ENCODE measurements at places on chromosomes 5 and 9.
A peak's percentile ranks its signal among the peaks of the same experiment; 100 is the strongest.

GRCh38 chr5:180162304-180162661 is 46.7 kb downstream of the RASGEF1C start:
- DNase-seq = no peak

DNA sequence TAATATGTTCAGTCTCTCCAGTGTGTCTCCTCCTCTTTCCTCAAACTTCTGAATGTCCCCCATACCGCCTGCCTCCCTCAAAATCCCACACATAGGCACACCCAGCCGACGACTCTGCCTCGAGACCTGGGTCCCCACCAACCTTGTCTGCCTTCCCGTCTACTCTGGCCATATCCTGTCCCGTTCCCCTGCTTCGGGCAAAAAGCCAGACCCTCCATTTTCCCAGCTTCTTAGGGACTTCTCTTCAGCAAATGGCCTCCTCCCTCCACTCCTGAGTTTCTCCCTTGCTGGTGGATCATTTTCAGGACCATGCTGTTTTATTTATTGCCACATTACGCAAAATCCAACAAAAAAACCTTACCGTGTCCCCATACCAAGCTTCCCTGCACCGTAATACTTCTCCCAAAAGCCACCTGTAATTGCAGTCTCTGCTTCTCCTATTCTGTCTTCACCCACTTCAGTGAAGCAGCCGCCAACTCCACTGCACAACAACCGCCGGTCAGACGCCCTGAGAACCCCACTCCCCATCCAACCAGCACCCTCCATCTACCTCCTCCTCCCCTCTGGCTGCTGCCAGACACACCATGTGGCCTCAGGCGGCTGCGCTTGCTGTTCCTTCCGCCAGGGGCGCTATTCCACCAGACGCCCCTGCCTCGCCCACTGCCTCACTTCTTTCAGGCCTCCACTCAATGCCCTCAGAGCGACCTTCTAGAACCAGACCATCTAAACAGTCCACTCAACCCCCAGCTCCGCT is 117.0 kb downstream of the TRPM6 start:
- DNase-seq = no peak

- no peak for DNase-seq
Observed at GRCh38 chr5:173354645-173355044, 26.4 kb upstream of the STC2 start.

GRCh38 chr9:98640394-98640793 is 68.3 kb downstream of the GABBR2 start:
- DNase-seq = no peak

DNA sequence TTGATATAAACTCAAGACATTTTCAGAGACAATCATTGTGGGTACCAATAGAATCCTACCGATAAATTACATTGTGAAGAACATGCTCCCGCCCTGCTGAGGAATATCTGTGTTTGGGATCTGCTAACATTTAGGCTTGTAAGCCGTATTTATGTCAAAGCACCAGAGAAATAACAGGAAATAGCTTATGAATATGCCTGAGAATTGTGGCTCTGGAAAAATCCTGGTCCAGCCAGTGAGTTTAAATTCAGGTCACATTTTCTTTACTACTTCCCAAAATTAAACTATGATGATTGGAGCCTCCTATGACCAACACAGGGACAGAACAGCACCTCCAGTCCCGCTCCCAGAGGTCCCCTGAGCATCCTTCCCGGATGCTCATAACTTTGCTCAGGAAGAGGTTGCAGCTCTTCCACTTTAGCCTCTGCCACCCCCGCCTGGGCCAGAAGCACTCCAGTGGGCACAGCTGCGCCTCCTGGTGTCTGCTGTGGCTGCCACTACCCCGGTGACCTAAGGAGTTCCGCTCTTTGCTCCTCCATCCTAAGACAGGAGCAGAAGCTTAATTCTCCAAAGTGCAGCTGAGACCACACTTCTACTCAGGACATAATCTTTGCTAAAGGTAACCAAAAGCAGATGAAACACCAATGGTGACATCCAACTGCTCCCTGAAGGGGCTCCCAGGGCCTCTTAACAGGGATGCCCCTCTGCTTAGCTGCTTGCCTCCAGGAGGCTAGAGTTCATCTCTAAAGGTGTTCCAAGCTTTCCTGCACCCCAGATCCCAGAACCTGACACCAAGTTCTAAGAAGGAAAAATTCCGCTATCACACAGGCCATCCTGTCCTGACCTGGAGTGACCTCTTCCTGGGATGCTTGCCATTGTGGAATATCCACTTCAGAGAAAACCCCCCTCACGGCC is 58.8 kb downstream of the SLC1A1 start:
- no peak for DNase-seq

DNA sequence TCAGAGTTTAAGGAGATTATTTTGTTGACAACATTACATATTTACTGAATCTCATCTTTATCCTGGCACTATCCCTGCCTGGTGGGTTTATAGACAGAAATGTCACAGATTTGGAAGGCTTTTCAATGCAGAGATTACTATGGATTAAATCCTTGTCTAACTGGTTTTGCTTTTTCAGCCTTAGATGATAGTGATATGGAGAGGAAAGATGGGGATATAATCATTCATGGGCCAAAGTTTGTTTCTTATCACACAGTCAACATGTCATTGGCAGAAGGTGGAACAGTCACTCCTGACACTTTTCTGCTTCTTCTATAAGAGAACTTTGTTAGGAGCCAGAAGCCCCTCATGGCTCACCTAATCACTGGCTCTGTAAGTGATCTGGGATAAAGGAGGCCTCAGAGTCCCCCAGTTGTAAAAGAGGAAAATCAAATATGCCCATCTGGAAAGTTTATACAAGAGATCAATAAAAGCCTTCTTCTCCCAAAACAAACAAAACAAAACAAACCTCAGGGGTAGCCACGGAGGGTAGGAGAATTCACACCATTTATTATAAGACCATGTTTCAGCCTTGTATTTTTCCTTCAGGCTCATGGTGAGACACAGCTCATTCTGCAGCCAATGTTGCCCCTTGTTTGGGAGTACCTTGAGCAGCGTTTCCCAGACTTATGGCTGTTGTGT is 101.2 kb downstream of the PCSK1 start:
- DNase-seq = no peak

- DNase-seq = no peak
Observed at GRCh38 chr5:158610051-158610415, 489.7 kb downstream of the EBF1 start.

- DNase-seq = no peak
Observed at GRCh38 chr9:73269430-73270101, 117.9 kb downstream of the ANXA1 start.

- DNase-seq = no peak
Observed at GRCh38 chr9:92659601-92660000, 10.3 kb downstream of the IPPK start.

DNA sequence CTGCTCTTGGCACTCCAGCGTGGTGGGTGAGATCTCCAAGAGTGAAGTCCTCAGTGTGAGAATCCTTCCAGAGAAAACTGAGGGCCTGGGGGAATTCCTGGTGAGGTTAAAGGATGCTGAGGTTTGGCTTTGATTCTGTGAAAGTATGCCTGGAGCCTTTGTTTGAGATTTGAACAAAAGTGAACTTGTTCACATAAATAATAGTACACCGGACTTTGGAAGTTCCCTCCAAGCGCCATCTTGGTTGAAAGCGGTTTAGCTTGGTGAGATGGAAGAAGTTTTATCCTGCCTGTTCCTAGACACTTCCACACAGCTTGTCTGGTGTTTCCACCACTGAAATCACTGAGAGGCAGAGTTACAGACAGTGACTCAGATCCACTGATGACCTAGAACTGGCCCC is 286.4 kb downstream of the NTRK2 start:
- DNase-seq = no peak

GRCh38 chr5:127203818-127204217 is 86.8 kb upstream of the MEGF10 start:
- DNase-seq = no peak

DNA sequence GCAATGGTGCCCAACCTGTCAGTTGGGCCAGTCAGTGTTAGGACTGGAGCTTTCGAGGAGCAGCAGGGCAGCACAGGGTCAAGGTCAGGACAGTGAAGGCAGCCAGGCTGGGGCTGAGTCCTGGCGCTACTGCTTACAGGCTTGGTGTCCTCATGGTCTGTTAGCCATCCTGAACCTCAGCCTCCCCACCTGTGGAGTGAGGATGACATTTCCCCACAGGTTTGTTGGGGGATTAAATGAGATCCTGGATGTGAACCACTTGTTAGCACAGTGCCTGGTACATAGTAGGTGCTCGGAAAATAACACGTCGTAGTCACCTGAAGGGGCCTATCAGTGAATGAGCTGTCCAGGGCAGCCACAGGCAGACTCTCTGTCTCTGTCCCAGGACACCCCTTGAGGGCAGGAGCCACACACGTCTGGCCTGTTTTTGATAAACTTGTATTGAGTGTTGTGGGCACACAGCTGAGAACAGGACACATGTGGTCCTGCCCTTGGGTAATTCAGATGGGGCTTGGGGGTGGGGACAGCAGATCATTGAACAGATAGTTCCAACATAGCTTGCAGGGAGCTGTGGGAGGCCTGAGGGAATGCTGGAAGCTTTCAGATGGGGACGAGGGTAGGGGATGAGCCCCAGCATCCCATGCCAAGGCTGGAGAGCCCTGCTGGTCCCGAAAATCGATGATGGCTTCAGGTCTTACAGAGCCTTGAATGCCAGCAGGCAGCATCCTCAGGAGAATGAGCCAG is 69.3 kb downstream of the AMBP start:
- DNase-seq = no peak

DNA sequence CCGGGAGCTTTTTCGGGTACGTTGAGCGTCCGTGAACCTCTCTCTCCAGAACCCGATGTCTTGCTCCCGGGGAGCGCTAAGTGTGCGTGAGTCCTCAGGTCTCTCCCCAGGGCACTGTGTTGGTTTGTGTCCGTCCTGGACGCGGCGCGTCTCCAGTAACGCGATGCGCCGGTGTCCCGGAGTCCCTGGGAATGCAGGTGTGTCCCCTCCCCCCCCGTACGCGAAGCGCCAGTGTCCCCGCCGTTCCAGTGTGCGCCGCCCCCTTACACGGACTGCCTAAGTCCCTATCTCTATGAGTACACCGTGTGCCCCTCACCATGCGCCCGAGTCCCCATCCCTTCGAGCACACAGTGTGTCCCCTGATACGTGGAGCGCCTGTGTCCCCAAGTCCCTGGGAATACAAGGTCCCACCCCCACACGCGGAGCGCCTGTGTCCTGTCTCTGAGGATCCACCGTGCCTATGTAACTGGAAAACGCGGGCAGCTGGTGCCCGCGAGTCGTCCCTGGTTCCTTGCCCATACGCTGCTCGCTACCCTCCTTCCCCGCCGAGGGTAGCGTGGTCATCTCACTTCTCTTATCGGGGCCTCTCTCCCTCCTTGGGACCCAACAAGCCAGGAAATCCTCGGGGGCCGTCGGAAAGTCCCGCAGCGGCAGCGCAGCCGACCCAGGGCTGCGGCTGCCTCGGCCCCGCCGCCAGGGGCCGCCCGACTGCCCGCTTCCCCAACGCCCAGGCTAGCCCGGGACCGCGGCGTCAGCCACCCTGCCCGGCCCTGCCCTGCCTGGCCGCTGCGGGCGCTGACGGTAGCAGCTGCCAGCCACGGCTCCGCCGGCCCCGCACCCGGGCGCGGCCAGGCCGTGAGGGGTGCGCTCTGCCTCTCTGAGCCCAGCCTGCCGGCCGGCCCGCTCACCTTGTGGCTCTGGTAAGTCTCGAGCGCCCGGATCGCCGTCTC is 709 bp downstream of the ELL2 start:
- peak; percentile 54 for DNase-seq

DNA sequence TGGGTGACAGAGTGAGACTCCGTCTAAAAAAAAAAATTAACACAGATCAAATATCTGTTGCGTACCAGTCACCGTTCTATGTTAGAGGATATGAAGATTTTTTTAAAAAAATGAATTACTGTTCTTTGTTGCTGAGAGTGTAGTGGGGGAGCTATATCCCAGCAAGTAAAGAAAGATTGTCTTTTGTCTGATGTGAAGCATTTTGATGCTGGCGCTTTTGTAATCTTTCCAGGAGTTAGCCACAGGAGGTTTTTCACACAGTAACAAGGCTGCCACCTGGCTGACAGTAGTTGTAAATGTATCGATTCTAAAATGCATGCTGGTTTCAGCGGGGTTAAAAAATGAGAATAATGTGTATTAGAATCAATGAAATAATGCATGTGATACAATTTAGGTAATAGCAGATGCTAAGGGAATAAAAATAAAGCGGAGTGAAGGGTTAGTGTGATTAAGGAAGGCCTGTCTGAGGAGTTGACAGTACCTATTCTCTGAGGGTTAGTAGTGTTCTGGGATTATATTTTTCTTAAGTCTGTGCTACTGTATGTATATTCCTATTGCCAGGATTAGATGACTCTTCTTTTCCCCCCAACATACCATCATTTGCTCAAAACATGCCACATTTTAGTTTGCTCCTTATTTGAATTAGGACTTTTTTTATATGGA is 3.4 kb downstream of the LMNB1 start:
- DNase-seq = peak; percentile 60

- DNase-seq = no peak
Observed at GRCh38 chr5:52751137-52751536, 36.6 kb upstream of the ITGA1 start.

GRCh38 chr5:126963822-126964375 is 66.5 kb downstream of the MARCHF3 start:
- no peak for DNase-seq

DNA sequence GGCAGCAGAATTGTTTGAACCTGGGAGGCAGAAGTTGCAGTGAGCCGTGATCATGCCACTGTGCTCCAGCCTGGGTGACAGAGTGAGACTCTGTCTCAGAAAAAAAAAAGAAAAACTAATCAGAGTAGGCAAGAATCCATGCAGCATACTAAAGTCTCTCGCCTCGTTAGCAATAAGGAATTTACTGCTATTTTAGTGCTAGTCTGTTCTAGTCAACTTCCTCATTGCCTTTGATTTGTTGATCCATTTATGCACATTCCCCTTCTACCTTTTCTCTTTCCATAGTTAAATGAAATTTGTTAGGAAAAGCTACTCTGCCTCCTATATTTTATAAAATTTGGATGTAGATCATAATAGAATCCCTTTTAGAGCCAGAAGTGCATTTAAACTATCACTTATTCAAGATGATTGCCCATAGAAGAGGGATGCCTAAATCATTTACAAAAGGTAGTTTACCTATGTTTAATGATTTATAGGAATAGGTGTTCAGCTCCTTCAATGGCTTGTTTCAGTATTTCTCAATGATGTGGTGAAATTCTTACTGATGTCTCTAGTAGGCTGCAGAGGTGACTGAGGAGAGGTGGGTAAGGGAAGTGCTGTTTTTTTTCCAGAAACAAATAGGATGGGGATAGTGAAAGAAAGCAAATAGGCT is 1.9 kb downstream of the LRRC19 start:
- no peak for DNase-seq

All from NCI-H1436 (cell line).